ENCODE measurements at places on chromosomes 11 and 22.

DNA sequence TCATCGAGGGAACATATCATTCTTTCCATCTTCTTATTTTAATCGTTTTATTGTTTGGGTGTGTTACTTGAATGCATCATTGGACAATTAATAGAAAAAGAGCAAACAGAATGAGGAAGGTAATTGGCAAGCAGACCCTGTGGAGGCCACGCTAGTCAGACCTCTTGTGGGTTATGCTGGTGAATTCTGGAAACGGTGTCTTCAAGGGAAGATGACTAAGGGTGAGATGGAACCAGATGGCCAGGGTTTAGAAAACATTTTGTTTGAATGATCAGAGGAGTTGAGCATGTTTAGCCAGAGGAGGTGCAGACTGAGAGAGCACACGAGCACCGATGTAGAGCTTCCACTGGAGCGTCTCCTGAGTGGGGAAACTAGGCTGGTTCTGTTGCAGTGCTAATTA is 8.5 kb downstream of the ST14 start:
- no peak for DNase-seq

DNA sequence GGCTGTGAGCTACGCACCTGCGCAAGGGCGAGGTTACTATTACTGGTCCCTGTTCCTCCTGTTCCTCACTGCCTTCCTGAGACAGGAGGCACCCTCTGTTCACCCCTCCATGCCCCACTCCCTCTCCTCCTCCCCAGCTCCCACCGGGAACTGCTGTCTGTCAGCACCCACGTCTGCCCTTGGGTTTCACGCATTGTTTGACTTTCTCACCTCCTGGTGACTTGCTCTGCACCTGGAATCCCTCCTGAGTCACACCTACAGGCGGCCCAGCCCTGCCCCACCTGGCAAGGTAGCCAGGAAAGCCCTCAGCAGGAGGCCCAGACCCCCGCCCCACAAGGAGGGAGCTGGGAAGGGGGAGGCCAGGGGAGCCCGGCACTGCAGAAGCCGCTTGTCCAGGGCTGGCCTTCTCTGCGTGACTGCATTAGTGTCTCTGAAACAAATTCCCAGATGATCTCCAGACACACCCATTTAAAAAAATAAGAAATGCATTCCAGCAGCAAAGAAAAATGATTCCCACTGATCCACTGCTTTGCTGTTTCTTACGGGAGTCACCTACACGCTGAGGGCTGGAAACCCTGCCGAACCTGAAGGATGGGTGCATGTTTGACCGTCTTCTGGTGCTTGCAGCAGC is 86.4 kb downstream of the CELSR1 start:
- no peak for DNase-seq

GRCh38 chr11:64227405-64227956 is 1.4 kb downstream of the NUDT22 start:
- DNase-seq, result no peak

DNA sequence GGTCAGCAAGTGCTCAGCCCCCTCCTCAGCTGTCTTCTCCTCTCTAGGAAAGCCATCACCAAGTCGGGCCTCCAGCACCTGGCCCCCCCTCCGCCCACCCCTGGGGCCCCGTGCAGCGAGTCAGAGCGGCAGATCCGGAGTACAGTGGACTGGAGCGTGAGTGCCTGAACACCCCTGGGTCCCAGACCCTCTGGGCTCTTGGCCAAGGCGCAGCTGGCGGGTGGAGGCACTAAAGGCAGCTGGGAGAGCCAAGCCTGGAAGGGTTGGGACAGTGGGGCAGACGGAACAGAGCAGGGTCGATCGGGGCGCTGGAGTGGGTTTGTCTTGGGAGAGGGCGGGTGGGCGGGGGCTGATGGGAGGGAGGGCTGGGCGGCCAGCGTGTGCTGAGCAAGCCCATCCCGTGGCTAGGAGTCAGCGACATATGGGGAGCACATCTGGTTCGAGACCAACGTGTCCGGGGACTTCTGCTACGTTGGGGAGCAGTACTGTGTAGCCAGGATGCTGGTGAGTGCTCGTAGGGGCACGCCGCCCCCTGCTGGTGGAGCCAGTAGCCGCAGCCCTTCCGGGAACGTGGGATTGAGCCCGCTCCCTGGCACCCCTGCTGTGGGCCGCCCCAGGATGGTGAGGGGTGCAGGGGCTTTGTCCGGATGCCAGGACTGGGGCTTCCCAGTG is 14.1 kb upstream of the MDK start:
- no peak for DNase-seq

DNA sequence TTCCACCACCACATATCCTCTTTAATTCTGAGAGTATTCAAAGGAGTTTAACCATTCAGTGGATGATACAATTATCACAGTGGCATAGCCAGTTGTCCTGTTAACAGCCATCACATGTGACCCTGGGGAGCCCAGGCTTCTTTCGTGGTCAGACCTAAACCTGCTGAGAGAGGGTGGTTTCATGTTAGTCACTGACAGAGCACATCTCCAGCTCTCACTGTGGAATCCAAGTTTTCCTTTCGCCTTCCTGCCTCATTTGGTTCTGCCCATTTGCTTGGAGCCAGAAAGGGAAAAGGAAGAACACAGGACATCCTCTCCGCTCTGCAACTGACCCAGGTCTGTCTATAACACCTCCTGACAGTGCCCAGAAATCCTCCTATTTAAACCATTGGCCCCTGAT is 60.4 kb downstream of the MCHR1 start:
- no peak for DNase-seq

DNA sequence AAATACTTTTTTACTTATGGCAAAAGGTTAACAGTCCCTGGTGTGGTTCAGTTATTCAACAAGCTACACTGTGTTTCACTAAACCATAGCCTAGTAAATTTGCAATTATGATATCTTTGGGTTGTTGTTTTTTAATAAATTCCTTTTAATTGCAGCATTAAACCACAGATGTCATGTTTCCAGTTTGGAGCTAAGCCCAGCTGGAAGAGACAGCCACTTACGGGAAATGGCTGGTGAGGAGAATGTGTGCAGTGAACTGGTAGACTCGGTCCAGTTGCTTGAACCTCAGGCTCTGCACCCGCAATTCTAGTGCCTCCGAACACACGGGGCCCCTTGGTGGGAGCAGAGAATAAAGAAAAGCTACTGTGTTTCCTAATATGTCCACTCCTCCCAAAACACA is 70.8 kb downstream of the WNT11 start:
- no peak for DNase-seq

DNA sequence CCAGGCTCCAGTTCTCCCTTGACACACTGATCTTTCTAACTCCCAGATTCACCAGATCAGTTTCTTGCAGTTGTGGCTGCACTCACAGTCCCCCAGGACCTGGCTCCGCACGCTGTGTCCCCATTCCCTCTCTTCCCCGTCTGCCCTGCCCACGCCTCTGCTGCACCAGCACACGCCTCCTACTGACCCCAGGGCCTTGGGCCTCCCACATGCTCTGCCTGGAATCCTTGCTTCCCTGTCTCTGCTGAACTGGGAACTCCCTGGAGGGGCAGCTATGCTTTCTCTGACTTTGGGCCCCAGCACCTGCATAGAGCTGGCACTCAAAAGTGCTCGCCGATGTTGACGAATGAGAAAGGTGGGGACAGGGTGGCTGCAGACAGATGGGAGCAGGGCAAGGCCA is 68.9 kb downstream of the MYO7A start:
- no peak for DNase-seq

DNA sequence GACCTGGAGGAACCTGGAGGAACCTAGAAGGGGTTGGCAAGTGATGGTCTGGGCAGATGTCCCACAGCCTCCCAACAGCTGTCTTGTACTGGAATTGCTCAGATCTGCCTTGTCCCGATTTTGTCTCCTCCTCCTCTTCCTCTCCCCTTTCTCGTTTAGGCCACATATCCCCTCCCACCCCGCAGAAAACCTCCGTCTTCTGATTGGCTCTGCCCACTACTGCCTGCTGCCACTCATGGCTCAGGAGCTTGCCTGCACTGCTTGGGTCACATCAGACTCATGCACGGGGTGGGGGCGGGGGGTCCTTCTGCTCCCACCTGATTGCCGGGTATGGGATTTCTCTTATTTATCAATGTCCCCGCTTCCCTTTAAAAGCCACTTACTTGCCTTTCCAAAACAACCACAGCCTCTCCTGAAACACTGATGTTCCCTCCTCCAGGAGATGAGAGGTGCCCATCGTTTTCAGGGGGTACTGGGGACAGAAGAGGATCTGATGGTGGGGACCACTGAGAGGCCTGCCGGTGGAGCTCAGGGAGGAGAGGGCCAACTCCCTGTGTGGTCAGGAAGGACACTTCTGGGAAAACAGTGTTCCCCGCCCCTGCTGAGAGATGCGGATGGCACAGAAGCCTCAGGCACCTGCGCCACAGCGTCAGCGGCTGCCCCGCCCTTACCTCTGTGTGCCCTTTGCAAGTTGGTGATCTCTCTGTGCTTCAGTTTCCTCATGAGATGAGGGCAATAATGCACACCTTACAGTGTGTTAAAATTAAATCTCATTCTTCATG is 14.7 kb downstream of the TOM1 start:
- no peak for DNase-seq

DNA sequence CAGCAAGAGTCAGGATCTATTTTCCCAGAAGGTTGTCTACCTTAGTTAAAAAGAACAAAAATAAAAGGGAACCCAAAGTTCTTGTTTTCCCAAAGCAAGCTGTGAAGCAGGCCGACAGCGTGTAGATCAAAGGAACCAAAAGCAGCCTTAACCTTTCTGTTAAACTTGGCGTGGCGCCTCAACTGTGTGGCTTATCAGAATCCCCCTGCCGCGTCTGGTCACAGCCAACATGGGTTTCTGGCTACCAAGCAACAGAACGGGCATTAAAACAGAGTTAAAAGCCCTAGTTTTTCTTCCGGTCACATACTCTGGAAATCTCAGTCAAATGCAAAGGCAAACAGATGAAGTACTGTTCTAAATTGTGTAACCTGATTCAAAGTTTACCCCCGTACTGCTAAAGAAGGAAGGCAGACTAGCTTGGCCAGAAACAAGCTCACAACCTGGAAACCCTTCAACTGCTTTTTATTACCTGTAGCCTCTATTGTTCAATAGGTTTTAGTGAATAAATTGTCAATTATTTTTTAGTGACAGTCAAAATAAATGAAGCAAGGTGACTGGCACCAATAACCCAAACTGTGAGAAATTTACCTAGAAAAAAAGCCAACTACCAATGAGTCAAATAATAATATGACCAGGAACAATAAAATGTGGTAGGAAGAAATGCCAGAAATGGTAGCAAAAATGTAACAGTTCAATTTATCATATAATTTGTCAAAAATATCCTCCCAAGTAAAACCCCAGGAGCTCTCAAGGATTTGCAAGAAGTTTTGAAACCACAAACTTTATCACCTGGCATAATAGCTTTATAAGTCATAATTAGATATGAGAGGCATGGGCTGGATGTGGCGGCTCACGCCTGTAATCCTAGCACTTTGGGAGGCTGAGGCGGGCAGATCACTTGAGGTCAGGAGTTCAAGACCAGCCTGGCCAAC is 21.4 kb downstream of the CHKA start:
- no peak for DNase-seq

GRCh38 chr11:33874910-33875490 is 16.9 kb downstream of the LMO2 start:
- DNase-seq, result no peak

DNA sequence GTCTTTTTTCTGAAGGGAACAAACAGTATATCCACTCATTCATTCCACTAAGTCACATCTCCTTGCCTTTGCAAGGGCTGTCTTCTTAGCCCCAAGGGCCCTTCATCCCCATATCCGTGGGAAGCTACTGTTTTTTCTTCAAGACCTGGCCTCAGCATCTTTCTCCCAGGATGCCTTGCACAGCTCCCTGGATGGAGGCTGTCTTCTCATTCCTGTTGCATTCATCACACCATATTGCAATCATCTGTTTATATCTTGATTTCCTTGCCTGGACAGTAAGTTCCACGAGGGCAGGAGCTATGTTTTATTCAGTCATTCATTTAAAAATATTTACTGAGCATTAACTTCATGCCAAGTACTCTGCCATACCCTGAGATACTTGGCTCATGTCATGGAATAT is 29.3 kb upstream of the NECTIN1 start:
- DNase-seq, result no peak

DNA sequence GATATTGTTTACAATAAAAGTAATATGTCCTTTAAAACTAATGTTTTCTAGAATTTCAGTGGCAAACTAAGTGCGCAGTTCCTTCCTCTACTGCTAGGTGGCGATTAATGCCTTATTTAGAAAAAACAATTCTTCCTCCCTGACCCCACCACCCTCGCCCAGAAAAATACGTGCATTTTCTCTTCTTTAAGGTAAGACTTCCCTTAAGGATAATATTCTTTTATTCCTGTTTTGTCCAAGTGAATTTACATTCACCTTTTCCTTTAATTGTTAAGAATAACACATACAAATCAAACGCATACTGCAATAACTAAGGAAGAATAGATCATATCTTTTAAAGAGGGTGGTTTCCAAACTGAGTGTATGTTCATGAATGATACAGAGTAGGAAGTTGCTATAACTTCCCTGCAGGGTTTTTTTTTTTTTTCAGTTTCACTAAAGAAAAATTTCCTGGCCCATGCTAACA is 17.0 kb upstream of the PSMA1 start:
- DNase-seq, result no peak

GRCh38 chr11:135036488-135037297 is 624.7 kb upstream of the B3GAT1 start:
- no peak for DNase-seq

DNA sequence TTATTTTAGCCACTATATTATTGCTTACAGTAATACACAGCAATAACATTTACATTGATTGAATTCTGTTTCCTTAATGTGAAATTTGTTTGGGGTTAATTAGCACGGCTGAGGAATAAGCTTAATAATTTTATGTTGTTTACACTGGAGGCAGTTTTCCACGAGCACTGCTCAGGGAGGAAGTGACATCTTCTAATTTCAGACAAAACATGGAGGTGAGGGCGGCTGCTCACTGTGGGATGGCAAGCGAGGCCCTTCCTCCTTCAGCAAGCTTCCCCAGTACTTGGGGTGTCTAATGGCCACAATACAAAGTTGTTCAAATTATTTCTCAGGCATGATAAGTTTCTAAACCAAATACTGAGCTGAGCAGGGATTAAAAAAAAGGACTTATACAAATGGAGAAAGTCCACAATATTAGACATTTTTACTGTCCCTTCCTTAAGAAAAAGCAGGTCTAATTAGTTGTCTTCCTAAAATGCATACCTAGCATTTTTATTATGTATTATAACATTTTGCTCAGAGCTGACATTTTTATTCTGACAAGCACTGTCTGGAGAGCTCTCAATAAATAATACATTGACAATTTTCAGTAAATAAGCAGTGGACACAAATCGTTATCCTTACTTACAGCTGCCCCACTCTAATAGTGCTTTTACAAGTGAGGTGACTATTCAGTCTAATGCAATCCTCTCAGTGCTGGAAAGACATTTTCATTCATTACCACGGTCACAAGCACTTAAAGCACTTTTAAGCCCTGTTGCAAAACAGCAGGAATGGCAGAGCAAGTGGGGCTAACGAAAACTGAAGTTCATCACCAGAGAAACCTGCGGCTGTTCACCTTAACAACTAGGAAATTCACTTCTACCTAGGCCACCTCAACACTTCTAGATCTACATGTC is 56.2 kb downstream of the SOX6 start:
- DNase-seq, result no peak

DNA sequence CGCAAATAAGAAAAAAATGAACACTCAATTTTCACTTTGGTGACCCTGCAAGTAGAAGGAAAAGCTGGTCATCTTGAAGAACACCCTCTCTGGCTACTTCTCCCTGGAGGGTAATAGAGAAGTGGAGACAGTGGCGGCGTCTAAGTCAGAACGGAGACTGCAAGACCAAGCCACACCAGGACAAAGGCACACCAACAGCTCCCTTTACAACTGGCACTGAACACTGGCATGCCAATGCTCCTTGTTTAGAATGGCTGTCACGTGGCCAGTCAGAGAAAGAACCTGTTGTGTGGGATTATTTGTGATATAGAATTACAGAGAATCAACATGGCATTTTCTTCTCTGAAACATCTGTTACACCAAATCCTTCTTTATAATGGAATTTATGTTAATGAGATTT is 61.3 kb upstream of the YPEL1 start:
- peak; percentile 70 for DNase-seq

Data from hippocampal formation (tissue), 2 donors.